ENCODE measurements at places on chromosomes 5 and 9.

DNA sequence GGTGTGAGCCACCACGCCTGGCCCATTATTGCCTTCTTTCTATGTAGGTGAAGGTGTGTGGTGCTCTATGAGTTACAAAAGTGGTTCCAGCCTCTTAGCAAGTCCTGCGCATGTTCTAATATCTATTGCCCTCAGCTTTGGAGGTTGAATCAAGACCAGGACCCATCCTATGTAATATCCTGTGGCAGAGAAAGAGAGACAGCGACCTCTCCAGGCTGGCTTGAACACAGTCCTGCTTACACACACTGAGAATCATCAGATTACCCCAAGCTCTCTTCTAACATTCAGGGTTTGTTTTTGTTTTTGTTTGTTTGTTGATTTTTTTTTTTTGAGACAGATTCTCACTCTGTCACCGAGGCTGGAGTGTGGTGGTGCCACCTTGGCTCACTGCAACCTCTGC is 94.7 kb upstream of the OSMR start:
- no peak for DNase-seq

DNA sequence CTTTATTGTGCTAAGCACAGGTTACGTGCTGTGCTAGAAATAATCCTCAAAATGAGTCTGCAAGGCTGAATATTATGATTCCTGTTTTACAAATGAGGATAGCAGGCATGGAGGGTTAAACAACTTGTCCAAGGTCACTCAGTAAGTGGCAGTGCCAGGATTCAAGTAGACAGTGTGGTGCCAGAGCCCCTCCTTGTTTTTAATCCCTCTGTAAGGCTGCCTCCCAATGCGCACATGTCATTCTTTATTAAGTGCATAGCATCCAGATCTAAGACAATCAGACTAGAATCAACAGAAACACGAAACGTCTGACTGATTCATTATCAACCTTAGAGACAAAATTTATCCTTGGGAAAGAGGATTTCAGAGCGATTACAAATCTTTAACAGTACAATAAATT is 199.6 kb downstream of the SMARCA2 start:
- no peak for DNase-seq

GRCh38 chr5:94010814-94011213 is 269.4 kb upstream of the POU5F2 start:
- DNase-seq: no peak

DNA sequence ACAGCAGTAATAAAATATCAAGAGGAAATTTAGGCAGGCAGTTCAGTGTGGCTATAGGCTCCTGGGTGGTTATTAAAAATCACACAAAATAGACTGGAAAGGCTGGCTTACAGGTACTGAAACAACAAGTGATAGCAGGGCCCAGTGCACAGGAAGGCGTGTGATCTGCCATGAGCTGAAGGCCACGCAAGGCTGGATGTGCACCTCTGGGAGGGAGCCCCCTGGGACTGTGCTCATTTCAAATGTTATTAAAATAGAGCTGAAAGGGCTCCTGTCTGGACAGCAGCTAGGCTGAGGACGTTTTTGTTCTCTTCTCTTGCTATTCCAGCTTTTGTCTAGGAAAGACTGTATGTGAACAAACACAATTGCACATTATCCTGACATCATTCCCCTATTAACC is 324.3 kb upstream of the RFX3 start:
- no peak for DNase-seq

- no peak for DNase-seq
These were observed 54.1 kb downstream of the IPPK start for GRCh38 chr9:92615790-92616189.

DNA sequence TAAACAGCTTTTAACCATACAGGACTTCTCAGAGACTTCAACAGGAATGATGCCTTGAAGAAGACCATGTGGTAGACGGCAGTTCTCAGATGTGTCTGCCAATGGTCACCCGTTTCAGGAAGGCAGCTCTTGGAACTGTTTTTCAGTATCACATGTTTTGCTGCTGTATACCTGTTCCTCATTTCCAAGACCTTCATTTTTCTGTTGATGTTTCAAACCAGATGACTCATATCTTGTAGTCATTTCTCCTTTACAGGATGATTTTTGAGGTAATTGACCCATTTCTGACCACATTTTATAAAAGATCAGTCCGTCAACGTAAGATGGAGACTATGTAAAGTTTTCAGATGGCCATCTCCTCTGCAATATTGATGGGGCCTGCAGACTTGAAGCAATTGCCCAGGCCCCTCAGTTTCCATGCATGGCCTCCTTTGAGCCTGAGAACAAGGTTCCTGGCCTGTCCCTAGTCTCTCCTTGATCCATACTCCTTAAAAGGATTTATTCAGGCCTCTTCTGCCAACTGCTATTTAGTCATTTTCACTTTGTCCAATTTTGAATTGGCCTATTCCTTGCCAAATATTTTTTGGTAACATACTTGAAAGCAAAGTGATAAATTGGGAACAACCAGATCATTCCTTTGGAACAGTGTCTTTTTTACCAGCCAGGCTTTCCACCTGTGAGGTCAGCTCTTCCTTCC is 128.6 kb downstream of the PDZD2 start:
- no peak for DNase-seq

DNA sequence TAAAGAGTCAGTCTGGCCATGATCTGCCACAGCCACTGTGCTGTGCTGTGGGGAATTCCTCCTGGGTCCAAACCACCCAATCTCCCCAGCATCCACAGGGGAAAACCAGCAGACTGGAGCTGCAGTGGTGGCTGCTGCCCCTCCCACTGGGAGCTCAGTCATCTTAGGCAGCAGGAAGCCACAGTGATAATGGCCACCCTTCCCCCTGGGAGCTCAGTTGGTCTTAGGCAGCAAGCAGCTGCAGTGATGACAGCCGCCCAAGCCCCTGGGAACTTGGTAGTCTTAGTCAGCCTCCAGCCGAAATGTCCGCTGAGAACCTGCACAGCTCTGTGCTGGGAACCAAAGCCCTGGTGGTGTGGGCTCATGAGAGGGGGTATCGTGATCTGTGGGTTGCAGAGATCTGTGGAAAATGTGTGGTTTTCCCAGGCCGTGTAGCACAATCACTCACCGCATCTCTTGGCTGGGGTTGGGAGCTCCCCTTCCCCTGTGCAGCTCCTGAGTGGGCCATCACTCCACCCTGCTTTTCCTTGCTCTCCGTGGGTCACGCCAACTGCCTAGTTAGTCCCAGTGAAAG is 38.4 kb upstream of the SMIM15 start:
- no peak for DNase-seq

- no peak for DNase-seq
These were observed 39.5 kb downstream of the MEGF10 start for GRCh38 chr5:127330116-127330515.

DNA sequence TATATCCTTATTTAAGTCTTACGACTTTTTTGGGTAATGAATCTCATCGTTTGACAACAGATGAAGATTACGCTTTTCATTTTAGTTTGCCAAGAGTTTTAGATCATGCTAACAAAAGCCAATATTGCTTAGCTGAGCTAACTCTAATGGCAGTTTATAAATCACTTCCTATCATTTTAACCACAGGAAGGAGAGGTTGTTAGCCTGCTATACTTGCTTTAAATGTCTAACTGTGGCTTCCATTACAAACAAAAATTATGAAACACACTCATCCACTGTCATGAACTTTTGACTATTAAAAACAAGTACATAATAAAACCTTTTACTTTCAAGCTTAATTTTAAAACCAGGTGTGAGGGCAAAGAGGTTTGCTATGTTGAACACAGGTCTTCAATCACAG is 53.7 kb upstream of the ANKH start:
- no peak for DNase-seq

DNA sequence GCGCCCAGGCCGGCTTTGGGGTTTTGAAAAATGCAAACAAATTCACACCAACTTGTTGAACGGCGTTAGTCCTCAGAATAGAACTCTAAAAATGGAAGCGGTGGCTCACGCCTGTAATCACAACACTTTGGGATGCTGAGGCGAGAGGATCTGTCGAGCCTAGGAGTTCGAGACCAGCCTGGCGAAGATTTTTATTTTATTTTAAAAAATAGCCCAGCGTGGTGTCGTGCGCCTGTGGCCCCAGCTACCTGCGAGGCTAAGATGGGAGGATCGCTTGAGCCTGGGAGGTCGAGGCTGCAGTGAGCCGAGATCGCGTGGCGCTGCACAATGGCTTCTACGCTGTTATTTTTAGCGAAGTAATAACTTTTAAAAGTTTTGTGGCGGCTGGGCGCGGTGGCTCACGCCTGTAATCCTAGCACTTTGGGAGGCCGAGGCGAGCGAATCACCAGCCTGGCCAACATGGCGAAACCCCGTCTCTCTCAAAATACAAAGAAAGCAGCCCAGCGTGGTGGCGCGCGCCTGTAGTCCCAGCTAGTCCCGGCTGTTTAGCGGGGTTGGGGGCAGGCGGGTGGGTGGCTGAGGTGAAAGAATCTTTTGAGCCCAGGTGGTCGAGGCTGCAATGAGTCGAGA is 694 bp upstream of the PLIN2 start:
- DNase-seq: peak; percentile 57
